Fibroblast of skin of back (primary cell): ENCODE measurements at places on chromosomes 6 and 20.

DNA sequence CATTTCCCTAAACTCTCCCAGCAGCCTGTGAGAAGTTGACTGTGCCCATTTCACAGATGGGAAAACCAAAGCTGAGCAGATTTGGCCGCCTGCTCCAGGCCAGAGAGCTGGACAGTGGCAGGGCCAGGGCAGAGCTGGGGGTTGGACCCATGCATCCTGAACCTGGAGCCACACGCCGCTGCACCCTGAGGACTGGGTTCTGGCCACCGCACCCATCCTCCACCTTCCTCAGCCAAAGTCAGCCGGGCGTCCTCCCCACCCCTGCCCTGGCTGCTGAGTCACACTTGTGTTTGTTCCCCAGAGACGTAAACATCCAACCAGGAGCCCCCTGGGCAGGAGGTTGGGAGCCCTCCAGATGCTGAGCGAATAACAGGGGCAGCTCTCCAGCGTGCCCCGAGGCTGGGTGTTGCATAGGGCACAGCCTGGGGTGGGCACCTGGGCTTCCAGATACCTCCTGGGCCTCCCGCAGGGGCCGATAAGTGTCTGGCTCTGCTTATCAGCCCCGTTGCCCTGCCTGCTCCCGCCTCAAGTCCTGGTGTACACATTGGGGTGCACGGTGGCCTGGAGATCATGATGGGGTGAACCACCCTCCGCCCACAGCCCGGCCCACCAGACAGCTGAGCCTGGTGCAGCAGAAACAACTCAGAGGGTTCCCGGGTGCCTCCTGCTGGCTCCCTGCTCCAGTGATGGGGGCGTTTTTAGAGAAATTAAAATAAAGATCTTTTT is 23.8 kb downstream of the RBM38 start:
- DNase-seq, result peak; percentile 16

DNA sequence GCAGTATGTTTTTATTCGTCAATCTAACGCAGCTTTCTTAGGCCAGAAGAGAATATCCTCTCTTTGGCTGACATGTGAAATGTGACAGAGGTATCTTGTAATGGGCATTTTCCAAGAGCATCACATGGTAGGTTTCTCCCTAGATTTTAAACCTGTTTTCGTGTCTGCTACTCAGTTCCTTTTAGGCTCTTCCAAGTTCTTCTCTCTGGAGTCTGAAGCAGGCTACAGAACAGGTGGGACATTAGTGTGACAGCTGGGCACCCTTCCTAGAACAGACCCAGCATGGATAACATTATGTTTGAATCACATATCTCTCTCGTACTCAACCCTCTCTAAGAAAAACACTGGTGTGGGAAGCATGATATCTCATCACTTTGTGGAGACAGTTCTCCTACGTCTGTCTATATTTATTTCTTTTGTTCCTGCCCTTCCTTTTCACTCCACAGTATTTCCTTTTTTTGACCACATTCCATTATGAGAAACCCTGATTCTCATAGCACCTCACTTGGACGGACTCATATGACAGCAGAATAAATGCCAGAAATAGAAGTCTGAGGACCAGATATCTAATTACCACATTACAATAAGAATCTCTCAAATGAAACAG is 263.4 kb downstream of the NKAIN2 start:
- DNase-seq, result no peak

- DNase-seq, result no peak
Observed at GRCh38 chr6:22613051-22613450, 43.7 kb downstream of the HDGFL1 start.

DNA sequence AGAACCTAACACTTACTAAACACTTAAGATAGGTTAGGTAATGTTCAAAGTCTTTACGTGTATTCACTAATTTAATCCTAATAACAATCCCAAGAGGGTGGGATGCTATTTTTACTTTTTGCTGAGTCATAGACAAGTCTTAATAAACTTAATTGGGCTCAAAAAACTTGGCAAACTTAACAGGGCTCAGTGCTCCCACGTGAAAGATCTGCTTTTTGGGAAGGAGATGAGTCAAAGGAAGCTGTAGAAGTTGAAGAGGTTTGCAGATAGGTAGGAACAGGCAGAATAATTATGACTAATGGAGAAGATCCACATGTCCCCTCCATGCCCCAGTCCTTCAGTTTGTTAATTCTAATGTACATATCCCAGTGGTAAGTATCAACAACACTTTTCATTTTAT is 44.5 kb upstream of the STMND1 start:
- DNase-seq, result peak; percentile 16

- DNase-seq, result no peak
Observed at GRCh38 chr6:133805876-133806275, 83.0 kb upstream of the TCF21 start.

GRCh38 chr20:46681032-46681854 is 8.0 kb downstream of the TP53RK start:
- DNase-seq, result peak; percentile 44

- peak; percentile 28 for DNase-seq
Observed at GRCh38 chr6:44920952-44921491, 407.1 kb upstream of the RUNX2 start.

GRCh38 chr6:83221889-83222479 is 28.8 kb downstream of the RWDD2A start:
- peak; percentile 52 for DNase-seq

- DNase-seq, result peak; percentile 50
Observed at GRCh38 chr6:7341989-7342742, 29.2 kb upstream of the SSR1 start.
